Kidney epithelial cell (primary cell): ENCODE measurements at places on chromosomes 2 and 18.
A peak's percentile ranks its signal among the peaks of the same experiment; 100 is the strongest.

GRCh38 chr2:31973665-31974064, 37.1 kb downstream of the MEMO1 start:
- no peak for DNase-seq

- DNase-seq = no peak
Observed at GRCh38 chr2:180520921-180521581, 459.4 kb upstream of the UBE2E3 start.

DNA sequence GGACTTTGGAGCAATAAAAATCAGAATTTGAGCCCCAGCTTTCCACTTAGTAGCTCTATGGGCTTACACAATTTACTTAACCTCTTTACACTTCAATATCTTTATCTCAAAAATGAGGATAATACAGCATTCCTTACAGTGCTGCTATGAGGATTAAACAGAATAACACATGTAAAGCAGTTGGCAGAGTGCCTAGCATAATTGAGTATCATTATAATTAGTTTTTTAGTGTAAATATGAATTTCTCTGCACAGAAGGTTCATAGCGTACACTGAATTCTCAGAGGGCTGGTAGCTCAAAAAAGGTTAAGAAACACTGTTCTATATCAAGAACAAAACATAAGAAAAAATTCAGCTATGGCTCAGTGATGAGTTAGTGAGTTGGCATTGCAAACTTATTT, 190.4 kb upstream of the CYP26B1 start:
- no peak for DNase-seq

DNA sequence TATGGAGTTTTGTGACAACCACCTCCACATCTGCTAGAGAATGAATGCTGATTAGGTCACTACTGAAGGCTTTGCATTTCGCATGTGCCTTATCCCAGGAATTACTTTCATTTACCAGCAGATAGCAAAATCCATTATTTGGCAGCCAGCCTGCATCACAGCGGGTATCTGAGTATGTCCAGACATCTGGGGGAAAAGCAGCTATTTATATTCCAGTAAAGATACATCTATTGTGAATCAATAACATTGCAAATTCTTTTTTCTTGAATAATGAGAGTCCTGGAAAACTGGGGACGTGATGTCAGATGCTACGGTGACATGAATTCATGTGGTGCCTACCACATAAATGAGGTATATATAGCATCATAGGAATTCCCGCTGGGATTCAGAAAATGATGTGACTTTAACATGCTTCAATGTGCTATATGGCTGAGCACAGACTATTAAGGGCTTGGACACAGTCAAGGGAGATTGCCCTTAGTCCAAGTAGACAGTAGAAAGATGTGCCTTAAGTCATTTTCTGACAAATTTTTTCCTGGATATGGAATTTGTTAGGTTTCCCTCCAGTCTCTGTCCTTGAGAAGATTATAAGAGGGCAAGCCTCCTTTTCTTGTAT, 84.2 kb upstream of the CD302 start:
- DNase-seq = no peak

GRCh38 chr18:58223717-58224424, 179.8 kb downstream of the NEDD4L start:
- peak; percentile 93 for DNase-seq

- DNase-seq = no peak
Observed at GRCh38 chr18:79973517-79973916, 9.1 kb downstream of the HSBP1L1 start.

DNA sequence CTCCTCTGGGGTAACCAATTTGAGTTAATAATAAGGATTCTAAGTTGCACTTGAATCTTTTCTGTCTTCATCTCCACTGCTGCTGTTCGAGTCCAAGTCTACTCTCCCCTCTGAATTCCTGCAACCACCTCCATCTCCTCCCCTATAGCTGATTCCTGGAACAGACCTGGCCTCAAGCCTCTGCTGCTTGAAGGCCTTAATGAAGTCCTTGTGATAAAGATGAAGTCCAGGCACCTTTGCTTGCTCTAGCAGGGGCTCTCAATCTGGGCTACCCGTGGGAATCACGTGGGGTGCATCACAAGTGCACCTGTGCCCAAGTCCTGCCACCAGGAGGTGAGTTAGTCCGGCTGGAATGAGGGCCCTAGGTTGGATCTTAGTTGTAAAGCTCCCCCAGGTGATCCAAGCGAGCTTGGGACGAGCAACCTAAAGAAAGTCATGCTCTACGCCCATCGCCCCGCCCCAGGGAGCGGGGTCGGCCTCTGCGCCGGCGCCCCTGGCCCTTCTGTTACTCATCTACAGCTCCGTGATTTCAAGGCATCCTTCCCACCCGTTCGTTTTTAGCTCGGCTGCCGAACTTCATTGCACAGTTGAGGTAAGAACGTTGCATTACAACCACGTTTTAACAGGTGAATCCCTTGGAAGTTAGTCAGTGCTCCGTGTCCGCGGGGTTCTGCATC, 905 bp upstream of the IAH1 start:
- DNase-seq = no peak

DNA sequence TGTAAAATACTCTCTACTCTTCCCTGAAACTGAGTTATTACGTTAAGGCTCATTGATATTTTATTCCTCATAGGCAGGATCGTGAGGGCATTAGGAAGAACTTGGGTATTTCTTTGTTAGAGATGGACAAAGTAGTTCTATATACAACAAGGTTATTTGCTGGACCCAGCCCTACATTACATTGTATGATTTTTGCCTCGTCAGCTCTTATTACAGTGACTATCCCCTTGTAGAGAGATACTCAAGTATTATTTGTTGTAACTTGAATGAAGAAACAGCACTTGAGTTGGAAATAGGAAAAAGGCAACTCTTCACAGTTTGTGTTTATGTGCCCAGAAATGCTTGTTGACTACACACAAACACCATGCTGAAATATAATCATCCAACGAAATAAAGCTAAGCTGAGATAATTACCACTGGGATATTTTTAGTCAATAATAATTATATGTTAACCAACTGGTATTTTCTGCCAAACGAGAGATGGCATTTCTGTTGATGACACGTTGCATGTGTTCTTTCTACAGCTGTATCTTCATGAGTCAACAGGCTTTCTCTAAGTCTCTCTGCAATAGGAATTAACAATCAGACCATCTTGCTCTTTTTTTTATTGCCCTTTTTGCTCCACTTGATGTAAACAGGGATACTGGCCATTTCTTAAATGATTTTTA, 947.6 kb downstream of the DPP10 start:
- no peak for DNase-seq

DNA sequence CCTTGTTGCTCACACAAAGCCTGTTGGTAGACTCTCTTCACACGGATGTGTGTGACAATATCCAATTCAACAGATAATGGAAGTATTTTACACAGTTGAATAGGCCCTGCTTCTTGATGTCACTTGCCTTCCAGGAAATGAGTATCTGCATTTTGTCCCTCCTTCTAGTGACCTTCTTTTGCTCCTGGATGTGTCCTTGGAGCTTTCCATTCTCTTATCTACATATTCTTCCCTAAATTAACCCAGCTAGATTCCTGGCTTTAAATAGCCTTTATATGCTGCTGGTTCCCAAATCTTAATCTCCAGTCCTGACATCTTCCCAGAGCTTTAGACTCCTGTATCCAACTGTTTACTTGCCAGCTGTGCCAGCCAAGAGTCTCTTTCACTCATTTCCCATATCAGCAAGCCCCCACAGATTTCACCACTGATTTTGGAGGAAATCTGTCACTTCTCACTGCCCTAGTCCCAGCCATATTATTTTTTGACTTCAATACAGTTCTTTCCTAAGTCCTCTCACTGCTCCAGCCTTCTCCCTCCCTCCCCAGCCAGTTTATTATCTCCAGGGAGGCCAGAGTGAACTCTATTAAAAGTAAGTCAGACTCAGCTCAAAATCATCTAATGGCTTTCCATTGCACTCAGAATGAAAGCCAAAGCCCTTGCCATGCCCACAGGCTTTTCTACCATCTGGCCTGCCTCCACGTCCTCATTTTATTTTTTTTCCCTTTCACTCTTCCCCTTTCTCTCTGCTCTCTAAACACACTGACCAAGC, 170.0 kb downstream of the PDE11A start:
- no peak for DNase-seq

DNA sequence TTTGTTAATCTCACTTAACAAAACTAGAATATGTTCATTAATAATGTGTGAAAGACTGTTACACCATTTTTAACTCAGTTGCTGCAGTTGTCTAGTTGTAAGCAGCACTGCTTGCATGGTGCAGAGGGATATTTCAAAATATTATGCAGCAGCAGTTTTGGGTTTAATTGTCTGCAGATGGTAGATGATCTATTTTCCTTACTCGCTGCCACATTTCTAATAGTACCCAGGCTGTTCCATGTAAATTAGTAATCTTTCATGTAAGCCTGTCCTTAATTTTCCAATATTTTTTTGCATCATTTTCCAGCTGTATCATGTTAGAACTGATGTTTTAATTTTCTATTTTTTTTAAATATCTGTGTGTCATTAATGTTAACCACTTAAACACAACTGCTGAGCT, 488.1 kb upstream of the RAB12 start:
- no peak for DNase-seq

- DNase-seq = no peak
Observed at GRCh38 chr2:216312441-216312840, 59.8 kb downstream of the MARCHF4 start.
